ENCODE measurements at places on chromosomes 7 and 10.

DNA sequence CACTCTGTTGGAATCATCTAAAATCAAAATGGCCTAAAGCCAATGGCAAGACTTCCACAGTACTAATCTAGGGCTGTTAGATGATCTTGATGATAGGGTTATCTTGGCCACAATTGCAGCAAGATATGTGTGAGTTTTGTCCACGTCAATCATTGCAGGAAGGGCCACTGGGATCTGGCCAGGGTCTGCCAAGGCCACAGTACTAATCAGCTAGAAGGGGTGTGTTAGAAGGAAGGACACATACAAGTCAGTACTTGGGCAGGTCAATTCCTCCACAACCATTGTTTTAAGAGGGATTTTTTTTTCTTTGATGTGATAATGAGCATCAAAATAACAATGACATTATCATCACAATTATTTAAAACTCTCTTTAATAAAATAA lies 1.6 kb downstream of the LMOD2 start:
- no peak for DNase-seq

- DNase-seq, result peak; percentile 78
Observed at GRCh38 chr10:72354356-72355213, at the start of gene DNAJB12. TSS of gene DNAJB12 (minus strand) at chr10:72354919. CDS start at chr10:72354897, 22 bp downstream.

- DNase-seq, result no peak
Observed at GRCh38 chr10:36253731-36254130, 611.6 kb upstream of the FZD8 start.

GRCh38 chr7:151871904-151872303 lies 5.0 kb downstream of the PRKAG2 start:
- no peak for DNase-seq

DNA sequence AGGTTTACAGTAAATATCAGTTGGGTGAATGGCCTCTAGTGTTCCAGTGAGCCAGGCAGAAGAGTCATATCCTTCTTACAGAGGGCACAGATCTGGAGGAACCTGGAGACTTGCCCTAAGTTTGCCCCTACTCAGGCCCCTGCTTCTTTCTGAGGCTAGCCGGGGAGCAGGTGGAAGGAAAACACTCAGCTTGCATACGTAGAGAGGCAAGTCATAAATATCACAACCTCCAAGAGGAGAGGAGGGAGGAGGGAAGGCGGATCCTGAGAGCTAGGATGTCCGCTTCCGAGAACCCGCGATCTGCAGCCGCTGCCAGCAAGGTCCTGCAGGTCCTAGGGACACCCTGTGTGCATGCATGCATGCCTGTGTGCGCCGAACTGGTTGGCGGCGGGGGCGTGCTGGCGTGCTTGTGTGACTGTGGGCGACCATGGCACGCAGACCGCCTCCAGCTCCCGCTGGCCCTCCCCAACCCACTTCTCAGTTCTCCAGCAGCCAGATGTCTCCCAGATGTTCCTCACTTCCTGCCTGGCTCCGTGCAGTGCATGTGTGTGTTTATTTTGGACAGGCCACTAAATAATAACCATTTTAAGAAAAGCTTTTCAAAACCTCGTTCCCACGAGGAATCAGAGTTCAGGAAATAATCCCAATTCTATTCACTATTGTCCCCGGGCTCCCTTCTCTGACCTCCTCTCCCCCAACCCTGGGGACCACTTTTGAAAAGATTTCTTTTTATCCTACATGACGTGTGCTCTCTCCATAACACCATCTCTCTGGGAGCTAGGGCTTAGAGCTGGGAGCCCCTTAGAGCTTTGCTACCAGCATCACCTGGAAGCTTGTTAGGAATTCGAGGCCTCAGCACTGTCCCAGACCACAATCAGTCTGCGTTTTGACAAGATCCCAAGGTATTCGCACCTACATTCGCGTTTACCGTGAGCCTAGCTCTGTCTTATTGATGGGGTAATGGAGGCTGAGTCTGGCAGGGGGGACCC lies 32.4 kb downstream of the UNC5B start:
- no peak for DNase-seq

GRCh38 chr7:95470452-95470851 lies 15.3 kb upstream of the ASB4 start:
- DNase-seq, result no peak

- DNase-seq, result no peak
Observed at GRCh38 chr7:66877577-66878300, 43.3 kb upstream of the TMEM248 start.

GRCh38 chr10:70492786-70493659 lies 14.5 kb downstream of the PALD1 start:
- no peak for DNase-seq

DNA sequence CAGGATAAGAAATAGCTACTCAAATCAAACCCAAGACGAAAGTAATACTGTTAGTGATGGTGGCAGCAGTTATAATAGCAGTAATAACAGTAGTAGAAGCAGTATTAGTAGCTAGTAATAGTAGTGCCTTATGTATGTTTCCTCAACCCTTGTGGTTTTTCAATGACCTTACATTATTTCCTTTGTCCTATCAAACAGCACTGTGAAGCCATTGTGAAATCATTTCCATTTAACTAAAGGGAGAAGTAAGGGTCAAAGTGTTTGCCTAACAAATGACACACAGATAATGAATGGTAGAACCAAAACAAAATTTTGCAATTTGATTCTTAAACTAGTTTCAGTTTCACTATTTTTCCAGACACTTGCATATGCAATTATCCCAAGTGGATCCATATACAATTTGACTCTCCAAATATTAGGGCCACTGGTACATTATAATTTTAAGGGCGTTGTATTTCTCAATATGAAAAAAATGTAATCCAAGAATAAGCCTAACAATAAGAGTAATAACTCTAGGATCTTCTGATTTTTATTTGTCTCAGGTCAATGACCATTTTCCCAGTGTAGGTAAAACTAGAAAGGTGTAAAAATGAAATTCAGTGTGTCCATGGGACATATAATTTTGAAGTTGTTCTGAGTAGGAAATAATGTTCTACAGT lies 33.7 kb upstream of the TMEM26 start:
- DNase-seq, result no peak

DNA sequence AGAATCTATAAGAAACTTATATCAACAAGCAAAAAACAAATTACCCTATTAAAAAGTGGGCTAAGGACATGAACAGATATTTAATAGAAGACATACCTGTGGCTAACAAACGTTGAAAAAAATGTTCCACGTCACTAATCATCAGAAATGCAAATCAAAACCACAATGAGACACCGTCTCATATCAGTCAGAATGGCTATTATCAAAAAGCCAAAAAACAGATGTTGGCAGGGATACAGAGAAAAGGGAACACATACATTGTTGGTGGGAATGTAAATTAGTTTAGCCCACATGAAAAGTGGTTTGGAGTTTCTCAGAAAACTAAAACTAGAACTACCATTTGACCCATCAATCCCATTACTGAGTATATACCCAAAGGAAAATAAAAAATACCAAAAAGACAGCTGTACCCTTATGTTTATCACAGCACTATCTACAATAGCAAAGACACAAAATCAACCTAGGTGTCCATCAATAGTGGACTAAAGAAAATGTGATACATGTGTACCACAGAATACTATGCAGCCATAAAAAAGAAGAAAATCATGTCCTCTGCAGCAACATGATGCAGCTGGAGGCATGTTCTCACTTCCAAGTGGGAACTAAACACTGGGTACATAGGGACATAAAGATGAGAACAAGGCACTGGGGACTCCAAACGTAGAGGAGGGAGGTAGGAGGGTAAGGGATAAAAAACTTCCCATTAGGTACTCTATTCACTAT lies 83.8 kb upstream of the TMEM168 start:
- no peak for DNase-seq

- DNase-seq, result no peak
Observed at GRCh38 chr7:139626817-139627216, 103.3 kb downstream of the CLEC2L start.

- no peak for DNase-seq
Observed at GRCh38 chr7:135772639-135773222, 24.1 kb upstream of the FAM180A start.

GRCh38 chr7:138579136-138579535 lies 119.1 kb downstream of the TRIM24 start:
- no peak for DNase-seq

GRCh38 chr7:124330731-124331407 lies 298.0 kb upstream of the TMEM229A start:
- DNase-seq, result no peak

GRCh38 chr7:70098133-70098561 lies 499.9 kb downstream of the AUTS2 start:
- no peak for DNase-seq

DNA sequence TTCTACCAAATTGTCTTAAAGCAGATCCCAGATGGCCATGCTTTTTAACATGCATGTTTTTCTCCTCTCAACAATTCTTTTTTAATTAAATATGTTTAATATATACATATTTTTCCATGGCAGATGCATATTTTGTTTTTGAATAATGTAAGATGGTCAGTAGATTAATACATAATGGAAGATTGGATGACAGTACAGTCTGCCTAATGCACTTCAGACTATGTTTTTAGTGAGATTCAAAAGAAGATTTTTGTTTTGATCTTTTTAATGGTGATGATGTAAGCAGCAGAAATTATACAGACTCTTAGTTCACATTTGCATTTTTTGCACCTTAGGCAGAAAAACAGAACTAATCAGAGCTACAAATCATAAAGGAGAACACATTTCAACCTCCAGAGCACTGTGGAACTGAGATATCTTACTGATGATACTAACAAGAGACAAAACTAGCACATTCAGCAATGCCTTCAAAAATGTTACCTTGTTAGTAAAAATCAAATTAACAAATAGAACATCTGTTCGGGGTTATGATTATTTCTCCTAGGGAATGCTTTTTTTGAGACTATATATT lies 203.4 kb downstream of the PHF14 start:
- no peak for DNase-seq

DNA sequence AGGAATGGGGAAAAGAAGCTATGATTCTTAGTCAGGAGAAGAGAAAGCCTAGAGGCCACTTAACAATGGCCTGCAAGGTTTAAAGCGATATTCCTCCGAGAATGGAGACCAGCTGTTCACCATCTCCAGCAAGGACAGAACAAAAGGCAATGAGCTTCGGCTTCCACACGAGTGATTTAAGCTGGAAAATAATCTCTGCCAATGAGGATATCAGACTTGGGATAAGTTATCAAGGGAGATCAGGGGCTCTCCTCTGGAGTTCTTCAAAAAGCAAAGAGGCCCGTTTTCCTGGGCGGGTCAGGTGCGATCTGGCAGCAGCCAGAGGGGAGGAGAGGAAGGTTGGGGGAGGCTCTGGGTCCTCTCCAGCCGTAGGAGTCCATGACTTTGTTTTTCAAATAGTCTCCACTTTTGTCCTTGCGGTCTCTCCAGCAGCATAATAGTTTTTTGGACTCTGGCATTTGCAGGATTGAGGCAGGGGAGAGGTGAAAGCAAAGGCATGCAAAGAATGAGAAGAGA lies 211.3 kb downstream of the SKIDA1 start:
- no peak for DNase-seq

Measured in stimulated activated CD4-positive, alpha-beta T cell treated with anti-CD3 and anti-CD28 coated beads, Interleukin-15, amount 100 ng/mL, for 48 hours (primary cell).